T-helper 2 cell treated with Interferon-gamma antibody and Interleukin-4, amounts not matched to agents 5 μg/mL and 100 μg/mL, for 36 hours (primary cell): ENCODE measurements at places on chromosomes 11 and 22.

GRCh38 chr22:44428941-44429830 lies 68.8 kb downstream of the RTL6 start:
- no peaks in the 10 kb centered on the region for H3K4me1 ChIP-seq
- peaks cover 2% of the 10 kb centered on the region for H3K27me3 ChIP-seq
- H3K36me3 ChIP-seq: no peaks in the 10 kb centered on the region

DNA sequence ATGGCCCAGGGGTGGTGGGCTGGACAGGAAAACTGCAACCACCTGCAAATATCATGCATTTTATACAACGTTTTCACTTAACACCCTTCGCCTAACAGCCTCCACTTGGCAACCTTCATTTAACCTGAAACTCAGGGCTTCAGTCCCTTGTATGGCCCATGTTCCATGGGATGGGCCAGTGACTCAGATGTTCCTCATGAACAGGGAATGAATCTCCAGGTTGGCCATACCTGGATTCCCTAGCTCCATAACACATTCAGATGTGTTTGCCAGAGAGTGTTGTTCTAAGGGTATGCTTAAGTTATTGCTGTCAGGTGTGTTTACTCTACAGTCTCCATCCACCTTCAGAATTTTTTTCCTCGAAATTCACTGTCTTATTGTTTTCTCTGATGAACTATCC lies 316.9 kb downstream of the JRKL start:
- no peaks in the 10 kb centered on the region for H3K36me3 ChIP-seq
- H3K4me3 ChIP-seq: no peak overlapping the region
- no peak for DNase-seq

- H3K36me3 ChIP-seq: no peaks in the 10 kb centered on the region
- no peak overlapping the region for H3K27ac ChIP-seq
- peaks cover 15% of the 10 kb centered on the region for H3K27me3 ChIP-seq
- no peak for DNase-seq
- no peak overlapping the region for H3K4me3 ChIP-seq
These were observed 118.9 kb downstream of the CTTN start for GRCh38 chr11:70517203-70517602.

- no peaks in the 10 kb centered on the region for H3K36me3 ChIP-seq
- no peak for DNase-seq
- no peaks in the 10 kb centered on the region for H3K4me1 ChIP-seq
- H3K4me3 ChIP-seq: no peak overlapping the region
These were observed 351.8 kb downstream of the SHANK2 start for GRCh38 chr11:70900540-70900939.

DNA sequence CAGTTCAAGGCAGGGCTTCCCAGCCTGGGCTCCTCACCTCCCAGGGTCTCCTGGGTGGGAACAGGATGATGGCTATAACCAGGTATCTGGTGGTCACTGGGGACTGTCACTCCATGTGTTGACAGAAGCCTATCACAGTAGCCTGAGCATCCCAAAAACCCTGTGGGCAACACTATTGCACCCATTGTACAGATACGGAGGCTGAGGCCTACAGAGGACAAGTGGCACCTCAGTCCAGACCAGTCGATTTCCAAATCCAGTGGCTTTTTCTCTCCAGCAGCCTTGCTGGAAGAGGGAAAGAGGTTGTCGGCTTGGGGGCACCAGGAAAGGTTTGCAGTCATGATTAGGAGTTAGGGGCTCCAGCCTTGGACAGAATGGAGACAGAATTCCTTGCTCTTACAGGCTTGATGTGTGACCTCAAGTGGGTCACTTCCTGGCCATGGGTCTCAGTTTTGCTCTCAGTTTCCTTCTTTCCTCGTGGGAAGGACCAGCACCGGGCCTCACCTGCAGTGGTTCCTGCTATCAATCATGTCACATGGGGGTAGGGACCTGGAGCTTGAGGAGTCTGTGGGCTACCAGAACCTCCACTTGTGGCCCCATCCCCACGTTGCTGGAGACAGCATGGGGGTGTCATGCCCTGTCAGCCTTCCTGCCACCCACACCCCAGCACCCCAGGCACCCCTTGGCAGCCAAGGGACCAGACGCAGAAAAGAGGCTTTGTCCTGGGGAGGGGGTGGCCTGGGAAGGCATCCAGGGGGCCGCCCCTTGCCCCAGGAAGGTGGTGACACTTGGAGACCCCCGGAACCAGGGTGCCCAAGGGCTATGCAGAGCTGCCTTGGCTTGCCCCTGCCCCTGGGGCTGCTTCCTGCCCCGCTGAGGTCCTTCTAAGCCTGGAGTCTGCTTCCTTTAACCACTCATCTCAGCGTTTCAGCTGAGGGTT lies 2.1 kb downstream of the EMID1 start:
- peaks cover 33% of the 10 kb centered on the region for H3K27me3 ChIP-seq
- peaks cover 13% of the 10 kb centered on the region for H3K4me1 ChIP-seq
- H3K27ac ChIP-seq: no peak overlapping the region
- no peaks in the 10 kb centered on the region for H3K36me3 ChIP-seq
- no peak for DNase-seq

- H3K4me3 ChIP-seq: no peak overlapping the region
- peaks cover 9% of the 10 kb centered on the region for H3K36me3 ChIP-seq
- DNase-seq: no peak
These were observed 42.3 kb downstream of the GRAMD1B start for GRCh38 chr11:123472236-123472935.

DNA sequence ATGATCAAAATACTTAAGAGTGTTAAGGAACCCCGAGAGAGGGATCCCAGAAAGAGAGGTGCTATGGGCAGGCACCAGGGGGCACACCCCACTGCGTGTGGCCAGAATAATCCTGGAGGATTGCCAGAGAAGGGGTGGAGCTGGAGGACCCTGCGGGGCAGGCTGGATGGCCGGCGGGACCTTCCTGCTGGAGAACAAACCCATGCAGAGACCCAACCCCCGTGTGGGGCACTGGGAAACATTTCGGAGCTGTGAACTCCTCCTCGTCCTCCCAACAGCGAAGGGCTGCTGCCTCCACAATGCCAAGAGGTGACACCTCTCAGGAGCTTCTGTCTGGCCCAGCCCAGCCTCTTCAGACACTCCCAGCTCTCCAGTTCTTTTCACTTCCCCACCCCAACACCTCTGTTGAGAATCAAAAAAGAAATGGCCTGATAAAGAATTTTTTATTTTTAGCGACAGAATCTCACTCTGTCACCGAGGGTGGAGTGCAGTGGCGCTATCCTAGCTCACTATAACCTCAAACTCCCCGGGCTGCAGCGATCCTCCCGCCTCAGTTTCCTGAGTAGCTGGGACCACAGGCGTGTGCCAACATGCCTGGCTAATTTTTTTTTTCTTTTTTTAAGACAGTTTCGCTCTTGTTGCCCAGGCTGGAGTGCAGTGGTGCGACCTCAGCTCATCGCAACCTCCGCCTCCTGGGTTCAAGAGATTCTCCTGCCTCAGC lies 25.6 kb downstream of the RHOD start:
- no peak for DNase-seq
- peaks cover 9% of the 10 kb centered on the region for H3K4me1 ChIP-seq
- no peaks in the 10 kb centered on the region for H3K36me3 ChIP-seq

GRCh38 chr11:1958367-1958766 lies 11.2 kb downstream of the MRPL23 start:
- H3K27ac ChIP-seq: no peak overlapping the region
- H3K4me3 ChIP-seq: no peak overlapping the region
- no peaks in the 10 kb centered on the region for H3K27me3 ChIP-seq
- H3K4me1 ChIP-seq: no peaks in the 10 kb centered on the region
- DNase-seq: no peak

GRCh38 chr11:119052163-119052814 lies 4.7 kb downstream of the HYOU1 start:
- H3K4me3 ChIP-seq: no peak overlapping the region
- no peaks in the 10 kb centered on the region for H3K27me3 ChIP-seq
- H3K27ac ChIP-seq: no peak overlapping the region
- H3K4me1 ChIP-seq: peaks cover 12% of the 10 kb centered on the region
- no peak for DNase-seq

DNA sequence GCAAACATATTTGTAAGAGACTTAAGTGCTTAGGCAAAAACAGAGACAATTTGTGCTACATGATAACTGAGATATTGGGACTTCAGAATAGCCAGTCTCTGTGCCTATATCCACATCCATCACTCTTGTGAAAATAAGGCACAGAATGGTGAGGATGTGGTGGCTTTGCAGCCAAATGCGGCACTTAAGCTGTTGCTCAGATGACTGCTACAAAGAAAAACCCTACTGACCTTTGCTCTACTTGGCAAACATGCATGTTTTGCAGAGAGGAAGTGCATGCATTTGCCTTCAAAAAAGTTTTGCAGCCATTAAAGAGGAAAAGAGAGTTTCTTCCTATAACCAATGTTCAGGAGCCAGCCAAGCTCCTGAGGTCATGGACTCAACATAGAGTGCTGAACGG lies 675.0 kb upstream of the KIRREL3 start:
- H3K27me3 ChIP-seq: no peaks in the 10 kb centered on the region
- no peak for DNase-seq
- H3K4me1 ChIP-seq: no peaks in the 10 kb centered on the region
- H3K36me3 ChIP-seq: no peaks in the 10 kb centered on the region
- H3K4me3 ChIP-seq: no peak overlapping the region

DNA sequence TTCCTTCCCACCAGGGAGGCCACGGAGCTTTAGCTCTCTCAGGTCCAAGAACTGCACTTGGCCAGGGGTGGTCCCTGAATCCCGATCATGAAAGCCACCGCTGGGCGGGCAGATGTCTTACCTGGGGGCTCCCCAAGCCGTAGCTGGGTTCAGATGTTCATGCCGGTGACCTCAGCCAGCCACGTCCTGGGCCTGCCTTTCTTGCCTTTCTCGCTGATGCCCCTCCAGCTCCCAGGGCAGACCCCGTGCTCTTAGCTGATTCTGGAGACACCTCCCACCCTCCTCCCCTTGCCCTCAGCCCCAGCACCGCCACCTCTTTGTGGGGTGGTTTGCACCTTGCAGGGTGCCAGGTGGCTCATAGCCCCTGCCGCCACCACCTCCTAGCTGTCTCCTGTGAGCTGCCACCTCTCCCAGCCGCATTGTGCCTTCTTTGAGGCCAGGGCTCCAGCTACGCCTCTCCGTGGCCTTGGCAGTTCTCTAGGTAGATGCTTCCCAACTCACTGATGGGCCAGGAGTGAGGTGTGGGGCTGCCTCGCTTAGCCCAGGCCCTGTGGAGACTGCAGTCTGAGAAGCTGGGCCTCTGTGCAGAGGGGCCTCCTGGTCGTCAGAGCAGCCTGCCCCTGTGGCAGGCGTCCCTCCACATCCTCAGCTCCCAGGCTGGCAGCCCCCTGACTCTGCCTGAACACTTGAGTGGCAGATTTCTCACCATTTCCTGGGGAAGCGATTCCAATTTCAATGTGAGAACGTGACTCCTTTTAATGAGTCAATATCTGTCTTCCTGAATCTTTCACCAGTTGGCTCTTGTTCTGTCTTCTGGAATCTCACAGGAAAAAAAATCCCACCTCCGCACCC lies 97.6 kb upstream of the B3GAT1 start:
- H3K4me3 ChIP-seq: no peak overlapping the region
- H3K4me1 ChIP-seq: no peaks in the 10 kb centered on the region
- no peak overlapping the region for H3K27ac ChIP-seq
- no peaks in the 10 kb centered on the region for H3K36me3 ChIP-seq
- H3K27me3 ChIP-seq: no peaks in the 10 kb centered on the region

- no peak overlapping the region for H3K27ac ChIP-seq
- H3K4me3 ChIP-seq: no peak overlapping the region
- peaks cover 11% of the 10 kb centered on the region for H3K27me3 ChIP-seq
These were observed 77.4 kb upstream of the SPON1 start for GRCh38 chr11:13885083-13885482.

GRCh38 chr22:22800716-22801115 lies 86.9 kb upstream of the IGLL5 start:
- H3K27me3 ChIP-seq: peaks cover 15% of the 10 kb centered on the region
- no peak overlapping the region for H3K27ac ChIP-seq
- H3K4me3 ChIP-seq: no peak overlapping the region
- H3K36me3 ChIP-seq: no peaks in the 10 kb centered on the region

GRCh38 chr11:72411623-72412419 lies 22.5 kb downstream of the CLPB start:
- peak overlapping the region; percentile 67 for H3K27ac ChIP-seq
- no peak for DNase-seq
- H3K36me3 ChIP-seq: no peaks in the 10 kb centered on the region
- H3K4me3 ChIP-seq: no peak overlapping the region
- H3K4me1 ChIP-seq: peaks cover 16% of the 10 kb centered on the region

DNA sequence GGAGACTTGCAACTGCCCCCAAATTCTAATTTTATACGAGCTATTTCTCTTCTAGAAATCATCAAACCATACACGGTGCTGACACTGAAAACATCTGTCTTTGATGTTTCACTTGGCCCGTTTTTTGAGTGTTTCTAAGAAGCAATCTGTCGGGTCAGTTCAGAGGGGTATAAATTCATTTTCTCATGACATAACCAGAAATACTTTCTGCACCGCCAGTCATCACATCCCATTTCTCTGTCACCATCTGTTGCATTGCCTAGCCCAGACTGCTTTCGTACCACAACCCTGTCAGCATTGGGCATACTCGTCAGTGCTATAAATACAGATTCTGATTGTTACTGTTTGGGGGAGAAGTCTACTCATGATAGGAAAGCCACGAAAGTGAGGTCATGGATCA lies 63.1 kb upstream of the CCDC90B start:
- DNase-seq: no peak
- H3K4me1 ChIP-seq: no peaks in the 10 kb centered on the region
- H3K27ac ChIP-seq: no peak overlapping the region
- H3K36me3 ChIP-seq: no peaks in the 10 kb centered on the region
- no peak overlapping the region for H3K4me3 ChIP-seq

- H3K4me3 ChIP-seq: no peak overlapping the region
- H3K36me3 ChIP-seq: no peaks in the 10 kb centered on the region
- no peaks in the 10 kb centered on the region for H3K27me3 ChIP-seq
- DNase-seq: no peak
These were observed 17.1 kb downstream of the APOBEC3H start for GRCh38 chr22:39114112-39114511.

DNA sequence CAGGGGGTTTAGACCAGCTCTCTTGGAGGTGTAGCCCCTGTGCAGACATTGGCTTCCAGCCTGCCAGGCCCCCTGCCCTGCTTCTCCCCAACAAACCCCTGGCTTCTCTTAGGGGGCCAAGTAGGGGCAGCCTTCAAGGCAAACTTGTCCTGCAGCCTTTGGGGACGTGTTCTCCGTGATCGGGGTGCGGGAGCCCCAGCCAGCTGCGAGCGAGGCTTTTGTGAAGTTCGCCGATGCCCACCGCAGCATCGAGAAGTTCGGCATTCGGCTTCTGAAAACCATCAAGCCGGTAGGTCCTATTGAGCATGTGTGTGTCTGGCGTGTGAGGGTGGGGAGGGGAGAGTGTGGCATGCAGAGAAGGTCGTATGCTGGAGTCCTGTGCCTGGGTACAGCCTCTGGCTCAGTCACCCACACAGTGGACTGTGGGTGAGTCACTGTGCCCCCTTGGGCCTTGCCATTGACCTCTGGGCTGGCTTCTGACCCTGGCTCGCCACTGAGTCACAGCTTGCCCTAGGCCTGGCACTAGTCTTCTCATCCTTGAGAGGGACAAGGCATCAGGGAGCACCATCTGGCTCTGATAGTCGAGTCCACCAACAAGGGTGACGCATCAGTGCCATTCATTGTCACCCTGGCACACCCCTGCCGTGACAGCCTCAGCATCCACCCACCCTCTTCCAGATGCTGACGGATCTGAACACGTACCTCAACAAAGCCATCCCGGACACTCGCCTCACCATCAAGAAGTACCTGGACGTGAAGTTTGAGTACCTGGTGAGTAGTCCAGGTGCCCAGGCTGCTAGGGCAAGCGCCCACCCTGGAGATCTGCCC lies 11.4 kb downstream of the SLC16A8 start:
- no peak overlapping the region for H3K4me3 ChIP-seq
- no peaks in the 10 kb centered on the region for H3K4me1 ChIP-seq
- DNase-seq: no peak
- no peak overlapping the region for H3K27ac ChIP-seq
- no peaks in the 10 kb centered on the region for H3K36me3 ChIP-seq
- H3K27me3 ChIP-seq: no peaks in the 10 kb centered on the region

GRCh38 chr11:45395947-45396346 lies 109.8 kb upstream of the SYT13 start:
- H3K36me3 ChIP-seq: no peaks in the 10 kb centered on the region
- H3K4me3 ChIP-seq: no peak overlapping the region
- H3K4me1 ChIP-seq: no peaks in the 10 kb centered on the region
- no peak overlapping the region for H3K27ac ChIP-seq
